Activated CD8-positive, alpha-beta memory T cell treated with anti-CD3 and anti-CD28 coated beads, Interleukin-2, amount 10 ng/mL, durations not matched to agents 7 days and 5 days (primary cell): ENCODE measurements at places on chromosomes 16 and 17.
A peak's percentile ranks its signal among the peaks of the same experiment; 100 is the strongest.

- DNase-seq, result no peak
These were observed 31.2 kb downstream of the RNF135 start for GRCh38 chr17:31002047-31002446.

GRCh38 chr16:48434653-48435317 lies 49.6 kb upstream of the SIAH1 start:
- no peak for DNase-seq

- DNase-seq, result no peak
These were observed 6.2 kb downstream of the AKAP1 start for GRCh38 chr17:57091186-57091618.

DNA sequence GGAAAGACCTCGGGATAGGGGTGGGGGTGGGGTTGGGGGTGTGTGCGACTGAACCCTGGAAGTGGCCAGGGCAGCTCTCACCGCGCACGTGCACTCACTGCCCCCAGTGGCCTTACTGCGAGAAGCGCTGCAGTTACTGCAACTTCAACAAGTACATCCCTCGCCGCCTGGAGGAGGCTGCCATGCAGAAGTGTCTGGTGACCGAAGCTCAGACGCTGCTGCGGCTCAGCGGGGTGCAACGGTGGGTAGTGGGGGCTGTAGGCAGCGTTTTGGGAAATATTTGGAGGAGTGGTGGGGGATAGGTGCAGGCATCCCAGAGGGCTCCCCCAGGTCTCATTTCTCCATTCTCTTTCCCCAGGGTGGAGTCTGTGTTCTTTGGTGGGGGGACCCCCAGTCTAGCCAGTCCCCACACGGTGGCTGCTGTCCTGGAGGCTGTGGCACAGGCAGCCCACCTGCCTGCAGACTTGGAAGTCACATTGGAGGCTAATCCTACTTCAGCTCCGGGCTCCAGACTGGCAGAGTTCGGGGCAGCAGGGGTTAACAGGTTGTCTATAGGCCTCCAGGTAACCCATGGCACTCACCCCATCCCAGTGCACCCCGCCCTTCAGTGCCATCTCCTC lies 972 bp downstream of the RSAD1 start:
- DNase-seq, result peak; percentile 81

DNA sequence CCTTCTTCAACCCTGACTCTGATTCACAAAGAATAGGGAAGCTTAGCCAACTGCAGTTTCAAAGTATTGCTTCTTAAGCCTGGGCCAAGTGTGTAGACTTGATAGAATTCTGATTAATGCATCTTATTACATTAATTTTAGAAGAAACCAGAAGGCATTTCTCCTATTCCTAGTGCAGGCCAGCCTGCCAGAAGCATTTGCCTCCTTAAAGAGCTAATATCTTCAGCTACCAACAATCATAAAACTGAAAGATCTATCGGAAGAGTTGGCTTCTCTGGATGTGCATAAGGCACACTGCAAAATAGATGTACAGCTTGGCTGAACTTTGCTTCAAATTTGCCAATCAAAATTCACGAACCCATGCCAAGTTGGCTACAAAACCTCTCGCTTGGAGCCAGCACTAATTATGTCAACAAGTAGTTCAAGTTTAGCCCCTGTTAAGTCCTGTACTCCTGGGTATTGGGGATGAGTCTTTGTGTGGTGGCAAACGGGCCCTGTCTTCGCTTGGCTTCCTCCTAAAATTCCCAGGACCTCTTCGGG lies 717.8 kb downstream of the WWOX start:
- no peak for DNase-seq

DNA sequence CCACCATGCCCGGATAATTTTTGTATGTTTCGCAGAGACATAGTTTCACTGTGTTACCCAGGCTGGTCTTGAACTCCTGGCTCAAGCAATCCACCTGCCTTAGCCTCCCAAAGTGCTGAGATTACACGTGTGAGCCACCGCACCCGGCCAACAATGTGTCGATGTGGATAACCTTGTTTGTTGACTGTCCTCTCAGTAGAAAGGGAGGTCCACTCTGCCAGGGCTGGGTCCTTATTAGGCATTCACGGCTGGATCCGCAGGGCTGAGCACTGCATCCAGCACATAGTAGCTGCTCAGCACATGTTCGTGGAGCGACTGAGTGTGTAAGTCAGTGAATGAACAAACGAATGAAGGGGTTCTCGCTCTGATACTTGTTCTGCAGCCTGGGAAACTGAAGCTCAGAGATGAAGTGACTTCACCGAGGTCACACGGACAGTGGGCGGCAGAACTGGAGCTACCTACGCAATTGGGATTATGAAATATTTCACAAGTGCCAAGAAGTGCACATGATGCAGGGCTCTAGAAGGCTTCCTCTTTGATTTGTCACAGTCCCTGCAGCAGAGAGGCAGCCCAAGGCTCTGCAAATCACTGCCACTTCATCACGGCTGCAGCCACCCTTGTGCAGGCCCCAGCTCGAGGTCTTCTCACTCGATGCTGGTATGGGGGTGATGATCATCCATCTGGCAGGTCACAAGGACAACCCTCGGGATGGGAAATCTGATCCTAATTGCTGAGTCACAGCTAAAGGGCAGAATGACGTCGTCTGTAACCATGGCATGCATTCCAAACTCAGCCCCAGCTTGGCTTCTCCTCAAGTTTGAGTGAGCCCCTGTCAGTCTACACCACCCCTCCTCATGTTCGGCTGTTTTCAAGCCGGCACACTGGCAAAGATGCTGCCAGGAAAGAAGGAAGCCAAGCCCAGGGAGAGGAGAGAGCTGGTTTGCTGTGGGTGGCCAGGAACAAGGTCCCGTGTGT lies 28.0 kb upstream of the SNN start:
- DNase-seq, result no peak

DNA sequence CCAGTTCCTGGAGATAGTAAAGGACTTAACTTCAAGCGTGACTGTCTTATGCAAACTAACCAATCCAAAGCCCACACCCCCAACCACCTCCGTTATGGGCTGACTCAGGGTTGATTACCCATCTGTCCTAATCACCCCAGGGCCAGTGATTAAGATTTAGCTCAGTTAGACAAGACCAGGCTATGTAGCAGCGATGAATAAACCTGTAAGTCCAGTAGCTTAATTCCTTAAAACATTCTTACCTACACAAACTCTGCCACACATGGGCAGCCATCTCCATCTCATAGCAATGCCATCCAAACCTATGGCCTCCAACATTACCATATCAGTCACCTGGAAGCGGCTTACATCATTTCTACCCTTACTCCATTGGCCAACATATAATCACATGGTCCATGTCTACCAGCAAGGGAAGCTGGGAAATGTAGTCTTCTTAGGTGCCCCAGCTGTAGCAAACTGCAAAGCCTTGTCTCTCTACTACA lies 266.7 kb downstream of the SHISA9 start:
- DNase-seq, result no peak

DNA sequence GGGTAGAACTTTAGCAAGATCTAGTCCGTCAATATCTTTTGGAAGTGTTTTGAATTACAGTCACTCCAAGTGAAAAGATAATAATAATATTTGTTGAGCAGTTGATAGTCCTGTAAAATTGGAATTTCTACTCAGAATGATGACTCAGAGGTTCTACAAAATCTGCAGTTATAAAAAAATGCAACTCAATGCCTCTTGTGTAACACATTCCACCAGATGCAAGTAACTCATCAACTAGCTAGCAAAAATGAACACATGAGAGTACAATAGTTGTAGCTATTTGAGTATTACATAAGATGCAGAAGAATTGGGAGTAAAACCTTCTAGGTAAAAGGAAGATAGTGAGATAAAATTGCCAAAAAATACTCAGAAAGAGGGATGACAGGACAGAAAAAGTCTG lies 177.2 kb downstream of the CDH8 start:
- DNase-seq, result no peak

GRCh38 chr17:41803049-41804020 lies 8.4 kb downstream of the P3H4 start:
- no peak for DNase-seq

DNA sequence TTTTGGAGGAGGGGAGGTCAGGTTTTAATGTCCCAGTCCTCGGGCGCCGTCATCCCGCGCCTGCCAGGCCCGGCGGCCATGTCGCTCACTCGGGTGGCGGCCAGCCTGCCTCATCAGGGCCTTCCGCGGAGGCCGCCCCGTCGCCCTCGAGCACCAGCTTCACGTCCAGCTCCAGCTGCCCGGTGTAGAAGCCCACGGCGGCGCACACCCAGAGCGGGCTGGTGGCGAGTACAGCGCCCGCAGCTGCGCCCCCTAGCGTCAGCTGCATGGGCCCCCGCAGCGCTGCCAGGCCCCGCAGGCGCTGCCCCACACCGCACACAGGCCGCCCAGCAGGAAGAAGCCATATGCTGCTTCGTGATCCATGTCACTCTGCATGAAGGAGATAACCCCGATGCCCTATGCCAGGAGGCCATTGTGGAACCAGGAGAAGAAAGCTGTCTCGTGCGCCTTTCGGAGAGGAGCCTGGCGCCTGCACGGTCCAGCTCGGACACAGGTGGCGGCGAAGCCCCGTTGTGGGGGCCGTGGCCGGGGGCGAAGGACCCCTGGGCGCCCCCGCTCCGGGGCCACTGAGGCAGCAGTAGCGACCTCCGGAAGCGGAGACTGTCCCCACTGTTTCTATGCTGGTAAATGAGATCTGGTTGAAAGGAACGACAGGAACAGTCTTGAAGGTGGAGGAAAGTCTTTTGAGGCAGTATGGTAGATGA lies 9.6 kb downstream of the AP2B1 start:
- no peak for DNase-seq

GRCh38 chr17:65914784-65915342 lies 277.1 kb downstream of the CEP112 start:
- DNase-seq, result no peak

- DNase-seq, result peak; percentile 57
These were observed 12.7 kb upstream of the FAM20A start for GRCh38 chr17:68613739-68614298.

DNA sequence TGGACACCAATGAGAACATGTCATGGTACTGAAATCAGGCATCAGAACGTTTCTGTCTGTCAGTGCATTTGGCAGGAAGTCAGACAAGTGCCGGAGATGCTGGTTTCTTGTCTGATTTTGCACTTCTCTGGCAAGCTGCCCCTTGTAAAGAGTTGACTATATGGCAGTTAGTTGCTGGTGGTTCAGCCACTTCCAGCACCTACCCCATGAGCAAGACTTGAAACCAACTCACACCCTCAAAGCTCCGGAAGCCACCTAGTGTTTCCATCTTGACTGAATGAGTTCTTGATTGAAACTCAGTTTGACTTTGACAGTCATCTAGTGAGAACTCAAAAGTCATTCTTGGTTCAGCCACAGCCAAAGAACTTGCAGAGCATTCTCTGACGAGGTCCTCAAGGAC lies 225.1 kb downstream of the SPECC1 start:
- DNase-seq, result peak; percentile 89

GRCh38 chr17:77749989-77750388 lies 208.5 kb upstream of the TNRC6C start:
- DNase-seq, result no peak

DNA sequence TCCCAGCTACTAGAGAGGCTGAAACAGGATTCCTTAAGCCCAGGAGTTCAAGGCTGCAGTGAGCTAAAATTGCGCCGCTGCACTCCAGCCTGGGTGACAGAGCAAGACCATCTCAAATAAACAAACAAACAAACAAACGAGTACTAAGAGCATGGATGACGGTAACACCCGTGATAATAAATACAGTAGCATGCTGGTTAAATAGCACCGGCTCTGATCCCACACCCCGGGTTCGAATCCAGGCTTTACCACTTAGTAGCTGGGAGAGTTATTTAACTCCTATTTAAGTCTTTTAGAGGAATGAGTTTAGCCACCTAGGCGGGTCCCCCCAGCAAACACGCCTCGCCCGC lies 301 bp upstream of the METTL22 start:
- no peak for DNase-seq

GRCh38 chr16:84052071-84052622 lies 9.6 kb upstream of the SLC38A8 start:
- no peak for DNase-seq

DNA sequence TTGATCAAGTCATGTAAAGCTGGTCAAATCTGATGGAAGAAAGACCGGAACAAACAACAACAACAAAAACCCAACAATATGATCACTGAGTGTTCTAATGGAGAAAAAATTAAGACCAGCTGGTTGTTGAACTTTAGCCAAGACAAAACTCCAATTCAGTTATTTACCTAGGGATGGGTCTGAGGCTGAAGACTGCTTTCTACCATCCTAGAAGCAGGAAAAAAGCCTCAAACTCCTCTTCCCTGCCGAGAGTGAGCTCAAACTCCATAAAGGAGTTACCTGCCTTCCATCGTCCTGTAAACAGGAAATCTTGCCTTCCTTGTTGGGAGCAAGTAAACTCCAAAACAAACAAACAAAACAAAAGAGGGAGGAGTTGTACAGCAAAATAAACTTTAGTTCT lies 23.1 kb upstream of the TMEM98 start:
- DNase-seq, result no peak

DNA sequence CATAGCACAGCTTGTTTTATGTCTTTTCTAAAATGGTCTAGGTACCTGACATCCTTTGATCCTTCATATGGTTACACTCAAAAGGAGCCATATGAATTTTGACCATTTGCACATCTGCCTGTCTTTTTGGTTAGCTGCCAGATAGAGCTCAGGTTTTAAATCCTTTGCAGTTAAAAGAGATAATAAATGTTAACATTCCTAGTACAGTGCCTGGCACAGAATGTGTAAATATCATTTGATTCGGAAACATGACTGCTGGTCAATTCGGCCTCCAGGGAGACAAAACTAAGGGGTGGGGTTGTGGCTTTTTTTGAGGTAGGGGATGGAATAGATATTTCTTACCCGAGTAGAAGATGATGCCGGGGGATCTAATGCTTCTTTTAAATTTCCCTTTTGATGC lies 64.2 kb downstream of the FTO start:
- DNase-seq, result no peak

DNA sequence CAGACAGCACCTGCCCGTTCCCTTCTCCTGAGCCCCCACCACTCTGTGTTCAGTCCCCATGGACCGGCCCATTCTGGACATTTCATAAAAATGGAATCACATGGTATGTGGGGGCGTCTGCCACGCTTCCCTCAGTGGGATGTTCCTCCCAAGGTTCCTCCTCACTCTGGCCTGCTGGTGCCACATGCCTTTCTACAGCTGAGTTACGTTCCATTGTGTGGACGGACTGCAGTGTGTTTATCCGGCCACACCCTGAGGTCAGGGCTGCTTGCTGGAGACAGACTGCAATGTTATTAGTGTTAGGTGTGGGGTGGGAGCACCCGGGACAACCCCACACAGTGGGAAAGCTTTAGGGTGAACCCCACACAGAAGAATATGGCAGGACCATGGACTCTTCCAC lies 5.9 kb upstream of the AATK start:
- DNase-seq, result no peak

- DNase-seq, result no peak
These were observed 729.7 kb upstream of the GOT2 start for GRCh38 chr16:59463776-59464175.

- no peak for DNase-seq
These were observed 10.2 kb downstream of the MYO19 start for GRCh38 chr17:36524428-36524876.

DNA sequence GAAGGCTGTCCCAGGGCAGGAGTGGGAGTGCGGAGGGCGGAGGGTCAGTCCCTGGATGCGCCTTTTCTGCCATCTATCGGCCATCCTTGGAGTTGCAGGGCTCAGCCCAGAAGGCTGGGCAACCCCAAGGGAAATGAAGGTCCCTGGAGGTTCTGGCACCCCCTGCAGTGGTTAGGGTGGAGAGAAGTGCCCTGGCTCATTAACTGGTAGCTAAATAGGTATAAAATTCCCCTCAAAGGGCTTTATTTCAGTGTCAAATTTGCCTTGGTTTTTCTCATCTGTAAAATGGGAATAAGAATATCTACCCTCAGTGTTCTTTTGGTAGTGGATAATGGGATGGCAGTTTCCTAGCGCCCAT lies 22.4 kb downstream of the C17orf75 start:
- DNase-seq, result peak; percentile 85
